ENCODE measurements at places on chromosomes 6 and 20.

- no peak for DNase-seq
Measured at GRCh38 chr6:47106216-47106615, 64.1 kb upstream of the ADGRF1 start.

- DNase-seq, result no peak
Measured at GRCh38 chr6:153858529-153858928, 180.5 kb upstream of the OPRM1 start.

DNA sequence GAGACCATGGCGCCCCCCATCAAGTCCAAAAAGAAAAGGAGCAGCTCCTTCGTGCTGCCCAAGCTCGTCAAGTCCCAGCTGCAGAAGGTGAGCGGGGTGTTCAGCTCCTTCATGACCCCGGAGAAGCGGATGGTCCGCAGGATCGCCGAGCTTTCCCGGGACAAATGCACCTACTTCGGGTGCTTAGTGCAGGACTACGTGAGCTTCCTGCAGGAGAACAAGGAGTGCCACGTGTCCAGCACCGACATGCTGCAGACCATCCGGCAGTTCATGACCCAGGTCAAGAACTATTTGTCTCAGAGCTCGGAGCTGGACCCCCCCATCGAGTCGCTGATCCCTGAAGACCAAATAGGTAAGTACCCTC is 41.7 kb upstream of the NAA20 start:
- no peak for DNase-seq

GRCh38 chr6:82521369-82521768 is 157.8 kb downstream of the TPBG start:
- DNase-seq, result no peak

GRCh38 chr6:25441663-25442270 is 162.6 kb downstream of the CARMIL1 start:
- DNase-seq, result no peak

GRCh38 chr6:120894077-120894476 is 440.2 kb downstream of the TBC1D32 start:
- DNase-seq, result no peak

GRCh38 chr6:68226460-68226859 is 408.6 kb upstream of the ADGRB3 start:
- DNase-seq, result peak; percentile 1

GRCh38 chr6:10587656-10588406 is 66.7 kb downstream of the GCNT2 start:
- DNase-seq, result no peak

- no peak for DNase-seq
Measured at GRCh38 chr6:72720464-72720863, 98.6 kb downstream of the KCNQ5 start.

GRCh38 chr6:150712505-150713252 is 113.0 kb downstream of the PLEKHG1 start:
- DNase-seq, result no peak
